ENCODE measurements at places on chromosomes 1 and 21.

GRCh38 chr1:190104961-190105360 lies 372.7 kb downstream of the BRINP3 start:
- no peak for DNase-seq

DNA sequence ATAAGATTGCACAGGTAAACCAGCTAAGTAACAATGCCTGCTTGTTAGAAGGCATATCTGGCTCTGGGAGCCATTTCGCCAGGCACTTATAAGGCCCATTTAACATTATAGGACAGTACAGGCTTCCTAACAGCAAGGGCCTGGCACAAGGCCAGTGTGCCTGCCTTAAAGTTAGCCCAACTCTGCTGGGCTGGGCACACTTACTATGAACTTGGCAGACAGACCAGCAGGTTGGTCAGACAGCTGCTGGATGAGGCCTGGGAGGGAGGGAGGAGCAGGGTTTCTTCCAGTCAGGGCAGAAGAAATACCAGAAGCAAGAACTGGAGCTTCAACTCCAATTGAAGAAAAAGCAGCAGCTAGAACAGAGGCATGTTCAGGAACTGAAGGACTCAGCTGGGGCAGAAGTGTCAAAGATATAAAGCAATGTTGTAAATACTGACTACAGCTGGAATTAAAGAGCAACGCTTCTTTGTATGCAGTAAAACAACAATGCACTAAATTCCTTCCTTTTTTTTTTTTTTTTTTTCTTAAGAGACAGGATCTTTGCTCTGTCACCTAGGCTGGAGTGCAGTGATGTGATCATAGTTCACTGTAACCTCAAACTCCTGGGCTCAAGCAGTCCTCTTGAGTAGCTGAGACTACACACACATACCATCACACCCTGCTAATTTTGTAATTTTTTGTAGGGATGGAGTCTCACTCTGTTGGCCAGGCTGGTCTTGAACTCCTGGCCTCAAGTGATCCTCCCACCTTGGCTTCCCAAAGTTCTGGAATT lies 4.9 kb downstream of the CACHD1 start:
- DNase-seq: no peak

DNA sequence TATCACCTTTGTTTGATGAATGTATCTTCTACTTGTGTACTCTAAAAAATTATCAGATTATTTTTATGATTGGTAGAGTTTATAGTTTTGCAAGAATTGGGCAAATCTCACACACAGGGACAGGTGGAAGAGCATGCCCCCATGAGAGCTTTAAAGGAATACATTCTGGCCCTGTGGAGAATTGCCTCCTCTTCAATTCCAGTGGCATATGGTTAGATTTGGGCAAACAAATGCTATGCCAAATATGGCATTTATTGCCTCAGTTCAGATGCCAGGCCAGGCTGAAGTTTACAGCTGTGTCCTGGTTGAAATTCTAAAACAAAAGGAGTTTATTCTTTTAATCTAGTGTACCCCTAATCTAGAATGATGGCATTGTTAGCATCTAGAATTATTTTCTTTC lies 162.4 kb upstream of the CACYBP start:
- no peak for DNase-seq

DNA sequence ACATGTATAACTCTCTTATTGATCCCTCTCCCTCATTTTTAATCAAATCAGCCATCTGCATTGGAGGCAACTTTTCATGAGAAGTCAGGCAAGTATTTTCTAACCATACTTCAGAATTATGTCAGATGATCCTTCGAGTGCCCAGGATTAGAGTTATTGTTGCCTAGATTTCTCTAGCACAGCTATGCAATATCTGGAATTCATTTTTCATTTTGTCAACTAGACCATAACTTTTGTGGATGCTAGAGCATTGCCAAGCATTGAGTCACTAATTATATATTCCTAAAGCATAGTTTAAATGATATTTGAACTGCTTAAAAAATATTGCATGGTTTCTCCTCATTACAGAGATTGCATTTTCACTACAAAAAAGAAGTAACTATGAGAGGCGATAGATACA lies 21.2 kb downstream of the HFM1 start:
- DNase-seq: no peak

DNA sequence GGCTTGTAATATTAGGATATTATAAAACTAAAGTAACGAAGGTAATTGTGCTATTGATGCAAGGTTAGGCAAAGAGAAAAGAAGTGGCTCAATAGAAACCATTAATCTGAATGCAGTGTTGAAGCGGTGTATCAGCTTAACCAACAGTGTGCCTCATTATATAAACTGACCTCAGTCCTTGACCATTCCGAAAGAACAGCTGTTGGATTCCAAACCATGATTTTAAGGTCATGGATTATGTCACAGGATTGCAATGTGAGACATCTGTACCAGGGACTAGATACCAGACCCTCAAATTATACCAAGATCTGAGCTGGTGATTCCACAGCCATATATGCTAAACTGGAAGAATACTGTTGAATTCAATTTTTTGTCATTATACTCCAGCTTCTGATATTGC lies 134.2 kb upstream of the HP1BP3 start:
- no peak for DNase-seq

Data from activated CD4-positive, alpha-beta T cell treated with anti-CD3 and anti-CD28 coated beads, Interleukin-2, amount 50 U/mL, for 4 hours (primary cell).